ENCODE measurements at places on chromosomes 12 and 14.
A peak's percentile ranks its signal among the peaks of the same experiment; 100 is the strongest.

GRCh38 chr12:49790741-49791555, 37.3 kb downstream of the NCKAP5L start:
- DNase-seq, result no peak

DNA sequence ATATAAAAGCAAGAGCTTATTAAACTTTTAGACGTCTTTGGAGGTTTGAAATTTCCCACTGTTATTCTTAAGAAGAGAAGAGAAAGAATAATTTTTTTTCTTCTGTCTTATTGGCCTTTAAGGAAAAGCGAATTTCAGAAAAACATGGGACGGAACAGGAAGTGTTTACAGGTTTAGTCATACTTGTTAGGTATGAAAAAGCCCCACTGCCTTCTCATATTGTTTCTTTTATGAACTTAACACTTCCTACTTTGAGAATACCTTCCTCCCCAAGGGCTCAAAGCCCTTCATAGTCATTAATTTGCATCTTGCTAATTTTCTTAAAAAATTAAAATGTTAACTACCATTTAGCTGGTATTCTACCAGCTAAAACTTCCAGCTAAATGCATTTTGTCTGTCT, 82.0 kb downstream of the ETV6 start:
- peak; percentile 63 for DNase-seq

- DNase-seq, result no peak
These were observed 21.9 kb downstream of the EPS8 start for GRCh38 chr12:15767301-15767700.

DNA sequence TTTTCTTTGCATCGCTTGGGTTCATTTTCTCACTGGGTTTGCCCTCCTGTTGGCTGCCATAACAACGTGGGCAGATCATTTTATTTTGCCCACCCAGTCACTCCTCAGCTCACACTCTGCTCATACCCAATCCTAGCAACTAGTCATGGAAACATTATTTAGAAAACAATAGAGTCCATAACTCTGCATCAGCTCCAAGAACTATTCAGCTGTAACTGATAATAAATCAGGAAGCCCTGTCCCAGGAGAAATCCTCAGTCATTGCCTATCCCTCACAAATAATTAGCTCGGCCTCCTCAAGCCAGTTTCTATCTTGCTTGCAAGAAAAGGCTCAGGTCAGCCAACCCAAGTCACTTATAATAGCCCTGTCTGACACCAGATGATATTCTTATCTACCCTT, 43.2 kb downstream of the RTN1 start:
- DNase-seq, result no peak

Measured in CD4-positive, alpha-beta T cell treated with Interleukin-4 for 4 hours (primary cell).